ENCODE measurements at places on chromosomes 7 and 10.

DNA sequence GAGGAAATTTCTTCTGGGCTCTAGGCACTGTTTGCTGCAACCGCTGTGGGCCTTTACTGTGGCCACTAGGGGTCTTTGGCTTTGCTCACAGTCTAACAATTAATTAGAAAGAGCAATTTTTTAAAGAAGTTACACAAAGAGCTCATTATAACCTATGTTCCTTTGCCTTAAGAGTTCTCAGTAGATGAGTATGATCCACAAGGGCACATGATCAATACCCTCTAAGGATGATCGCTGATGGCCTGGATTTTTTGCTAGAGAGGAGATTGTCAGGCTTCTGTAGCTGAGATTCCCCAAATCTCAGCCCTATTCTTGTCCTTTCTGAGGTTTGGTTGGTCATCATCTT is 80.8 kb upstream of the RHOBTB1 start:
- DNase-seq: no peak

DNA sequence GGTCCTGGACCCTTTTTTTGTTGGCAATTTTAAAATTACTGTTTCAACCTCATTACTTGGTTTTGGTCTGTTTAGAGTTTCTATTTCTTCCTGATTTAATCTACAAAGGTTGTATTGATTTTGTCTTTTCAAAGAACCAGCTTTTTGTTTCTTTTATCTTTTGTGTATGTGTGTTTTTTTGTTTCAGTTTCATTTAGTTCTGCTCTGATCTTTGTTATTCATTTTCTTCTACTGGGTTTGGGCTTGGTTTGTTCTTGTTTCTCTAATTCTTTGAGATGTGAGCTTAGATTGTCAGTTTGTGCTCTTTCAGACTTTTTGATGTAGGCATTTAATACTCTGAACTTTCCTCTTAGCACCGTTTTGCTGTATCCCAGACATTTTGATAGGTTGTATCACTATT is 8.5 kb upstream of the MRPS33 start:
- no peak for DNase-seq

DNA sequence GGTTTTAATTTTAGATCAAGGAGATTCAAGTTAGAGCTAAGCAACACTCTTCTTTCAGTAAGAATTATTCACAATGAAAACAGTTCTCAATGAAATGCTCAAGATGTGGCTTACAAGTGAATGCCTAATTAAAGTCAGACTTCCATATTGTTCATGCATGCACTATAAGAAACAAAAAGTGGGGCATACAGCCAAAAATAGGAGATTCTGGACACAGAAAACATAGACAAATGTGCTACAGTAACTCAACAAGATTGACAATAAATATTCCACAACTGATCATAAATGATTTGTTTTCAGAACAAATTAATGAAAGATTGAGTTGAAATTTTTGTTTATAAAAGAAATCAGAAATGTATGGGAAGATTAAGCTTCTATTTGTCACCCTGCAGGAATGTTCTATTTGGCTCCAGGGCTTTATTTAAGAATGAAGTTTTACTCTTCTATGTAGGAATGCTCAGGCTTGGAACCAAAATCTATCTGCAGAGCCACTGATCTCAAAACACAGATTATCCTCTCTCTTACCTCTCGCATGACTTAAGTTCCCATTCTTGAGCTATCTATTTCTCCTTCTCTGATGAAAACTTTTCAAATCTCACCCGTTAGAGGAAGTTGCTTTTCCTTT is 89.0 kb upstream of the PIP4K2A start:
- DNase-seq: no peak

GRCh38 chr7:39709768-39710311 is 86.5 kb downstream of the RALA start:
- no peak for DNase-seq

All from activated CD4-positive, alpha-beta T cell treated with anti-CD3 and anti-CD28 coated beads, Interleukin-2, amount 50 U/mL, for 48 hours (primary cell).